EL (cell line): ENCODE measurements at places on chromosomes 6 and 20.

DNA sequence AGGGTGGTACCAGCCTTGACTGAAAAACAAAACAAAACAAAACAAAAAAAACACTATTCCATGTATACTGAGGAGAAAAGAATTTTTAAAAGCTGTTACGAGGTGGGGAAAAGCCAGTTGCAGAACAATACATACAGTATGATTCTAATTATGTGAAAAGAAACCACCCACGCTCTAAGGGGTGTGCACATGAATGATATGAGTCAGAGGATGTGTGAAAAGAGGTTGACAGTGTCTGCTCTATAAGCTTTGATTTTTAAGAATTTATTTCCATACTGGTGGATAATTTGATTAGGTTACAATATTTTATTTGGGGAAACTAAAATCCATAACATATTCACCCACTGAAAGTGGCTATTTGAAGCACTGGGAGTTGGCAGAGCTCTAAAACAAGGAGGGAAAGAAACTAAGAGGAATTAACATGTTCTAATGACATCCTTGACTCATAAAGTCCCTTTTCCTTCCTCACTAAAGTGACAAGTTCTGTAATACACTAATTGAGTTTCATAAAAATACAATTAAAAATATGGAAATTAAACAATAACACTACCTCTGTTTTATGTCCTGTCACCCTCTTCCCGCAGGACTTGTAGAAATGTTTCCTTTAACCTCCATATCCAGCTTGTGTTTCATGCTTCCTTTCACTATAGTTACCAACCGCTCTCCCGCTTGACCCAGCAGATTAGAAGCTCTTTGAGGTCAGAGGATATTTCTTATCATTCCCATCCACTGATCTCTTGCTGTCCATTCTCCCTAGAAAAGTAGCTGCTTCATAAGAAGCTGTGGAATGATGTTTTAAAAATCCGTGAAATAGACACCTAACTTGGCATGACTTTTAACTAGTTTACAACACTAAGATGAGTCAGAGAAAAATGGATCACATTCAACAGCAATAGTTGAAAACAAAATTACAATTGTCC is 118.6 kb upstream of the CCDC28A start:
- DNase-seq: peak; percentile 37

- DNase-seq: no peak
Measured at GRCh38 chr6:119523556-119523955, 174.0 kb upstream of the MAN1A1 start.

DNA sequence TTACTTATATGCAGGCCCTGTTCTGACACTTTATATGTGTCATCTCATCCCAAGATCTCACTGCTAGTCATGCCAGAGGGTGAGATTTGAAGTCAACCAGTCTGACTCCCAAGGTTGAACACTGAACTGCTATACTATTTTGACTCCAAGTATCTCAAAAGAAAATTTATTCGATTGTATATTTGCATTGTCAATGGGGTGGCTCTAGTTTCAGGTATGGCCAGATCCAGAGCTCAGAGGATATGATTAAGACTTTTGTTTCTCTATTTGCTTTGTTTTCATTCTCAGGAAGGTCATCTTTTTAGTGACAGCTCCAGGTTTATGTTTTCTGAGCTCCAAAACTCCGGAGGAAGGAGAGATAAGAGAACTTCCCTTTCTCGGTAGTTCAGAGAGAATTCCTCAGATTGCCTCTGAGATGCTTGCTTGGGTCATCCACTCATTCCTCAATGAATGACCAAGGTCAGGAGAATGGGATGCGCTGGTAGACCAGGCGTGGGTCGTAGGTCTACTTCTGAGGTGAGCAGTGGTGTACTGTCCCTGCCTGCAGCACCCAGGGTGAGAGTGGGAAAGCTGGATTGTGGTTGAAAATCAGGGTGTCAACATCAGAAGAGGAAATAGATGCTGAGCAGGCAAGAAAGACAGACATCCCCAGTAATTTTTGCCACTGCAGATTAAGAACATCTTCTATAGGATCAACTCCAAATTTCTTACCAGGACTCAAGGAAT is 99.3 kb downstream of the PFDN4 start:
- no peak for DNase-seq

GRCh38 chr20:62795023-62795761 is 1.1 kb upstream of the MRGBP start:
- peak; percentile 66 for DNase-seq

DNA sequence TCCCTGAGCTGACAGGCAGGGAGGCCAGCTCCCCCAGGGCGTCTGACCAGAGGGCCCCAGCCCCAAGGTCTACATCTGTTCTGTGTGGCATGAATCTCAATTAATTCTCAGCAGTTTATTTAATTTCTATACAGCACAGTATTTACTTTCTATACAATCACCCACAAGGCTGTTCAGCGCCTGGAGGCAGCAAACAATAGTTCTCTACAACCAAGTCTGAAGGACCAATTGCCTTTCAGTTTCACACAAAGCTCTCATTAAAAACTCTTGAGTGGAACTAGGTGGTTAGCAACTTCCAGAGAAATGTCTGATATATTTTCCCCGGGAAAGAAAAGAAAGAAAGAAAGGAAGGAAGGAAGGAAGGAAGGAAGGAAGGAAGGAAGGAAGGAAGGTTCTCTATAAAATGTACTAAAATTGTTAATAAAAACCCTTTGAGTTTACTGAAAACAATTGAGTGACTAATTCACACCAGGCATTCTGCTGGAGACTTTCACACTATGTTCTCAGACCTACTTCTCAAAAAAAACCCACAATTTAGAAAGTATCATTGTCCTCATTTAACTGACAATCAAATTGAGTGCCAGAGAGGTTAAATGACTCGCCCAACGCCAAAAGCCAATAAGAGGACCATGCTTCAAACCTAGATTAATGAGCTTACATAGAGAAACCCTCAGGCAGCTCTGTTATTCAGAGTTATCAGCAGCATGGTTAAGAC is 62.5 kb downstream of the METTL24 start:
- DNase-seq: no peak

- no peak for DNase-seq
Measured at GRCh38 chr6:168808232-168808631, 367.2 kb downstream of the SMOC2 start.

DNA sequence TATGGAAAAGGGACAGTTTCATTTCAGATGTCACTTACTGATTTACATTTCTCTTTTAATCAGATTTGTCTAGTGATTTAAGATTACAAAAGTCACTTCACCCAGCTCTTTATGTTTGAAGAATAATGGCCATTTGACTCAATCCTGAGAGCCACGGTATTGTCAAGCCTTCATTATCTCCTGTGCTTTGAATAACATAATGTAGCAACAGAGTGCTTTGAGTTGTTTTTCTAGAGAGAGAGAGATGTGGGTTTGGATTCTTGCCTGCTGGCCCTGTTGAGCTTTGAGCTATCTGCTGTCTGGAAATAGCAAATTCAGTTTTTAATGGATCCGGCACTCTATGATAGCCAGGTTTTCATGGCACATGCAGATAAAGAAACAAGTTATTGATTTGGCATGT is 478.4 kb upstream of the SOX4 start:
- no peak for DNase-seq

DNA sequence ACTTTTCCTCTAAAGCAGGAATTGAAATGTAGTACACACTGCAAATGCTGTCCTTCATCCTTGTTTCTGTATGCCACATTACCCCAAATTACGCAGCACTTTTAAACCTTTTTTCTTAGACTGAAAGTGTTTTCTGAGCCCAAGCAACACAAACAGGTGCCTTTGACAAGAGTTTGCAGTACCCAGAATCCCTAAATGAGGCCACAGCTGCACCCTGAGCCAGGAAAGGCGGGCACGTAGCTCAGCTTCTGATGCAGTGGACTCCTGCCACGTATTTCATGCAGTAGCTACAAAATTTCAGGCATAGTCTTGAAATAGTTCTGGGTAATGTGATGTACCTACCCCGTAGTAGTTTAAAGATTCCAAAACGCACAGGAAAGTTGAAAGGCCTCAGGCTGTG is 31.0 kb upstream of the CLDN20 start:
- no peak for DNase-seq

DNA sequence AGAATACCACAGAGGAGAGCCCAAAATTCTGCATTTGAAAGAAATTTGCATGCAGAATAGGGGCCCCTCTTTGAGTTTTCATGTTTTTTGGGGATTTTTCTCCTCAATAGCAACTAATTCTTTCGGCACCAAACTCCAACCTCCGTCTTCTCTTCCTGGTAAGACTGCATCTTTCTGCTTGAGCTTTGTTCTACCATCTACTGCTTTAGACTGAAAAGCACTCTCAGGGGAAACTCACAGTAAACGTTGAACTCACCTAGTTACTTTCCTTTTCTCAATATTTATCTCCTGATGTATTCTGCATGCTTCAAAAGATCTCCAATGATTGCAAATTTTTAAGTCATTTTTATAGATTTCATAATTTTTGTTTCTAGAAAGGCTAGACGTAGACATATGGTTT is 36.9 kb upstream of the HLA-DQB1 start:
- no peak for DNase-seq

DNA sequence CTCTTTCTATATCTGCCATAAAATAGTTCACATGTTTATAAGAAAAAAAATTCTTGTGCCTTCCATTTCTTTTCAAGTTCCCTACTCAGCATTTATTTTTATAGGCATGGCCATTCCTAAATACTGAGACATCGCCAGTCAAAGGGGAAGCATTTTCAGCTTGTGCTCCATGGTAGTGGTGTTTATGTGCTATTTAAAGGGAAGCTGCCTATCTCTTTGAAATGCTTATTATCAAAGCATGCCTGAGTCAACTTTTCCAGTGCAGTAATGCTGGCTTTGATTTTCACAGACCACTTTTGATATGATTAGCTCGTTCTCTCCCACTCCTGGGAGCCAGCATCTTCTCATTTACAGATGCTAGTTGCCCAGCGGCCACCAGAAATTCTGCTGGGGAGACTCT is 124.1 kb upstream of the RIN2 start:
- DNase-seq: peak; percentile 33

DNA sequence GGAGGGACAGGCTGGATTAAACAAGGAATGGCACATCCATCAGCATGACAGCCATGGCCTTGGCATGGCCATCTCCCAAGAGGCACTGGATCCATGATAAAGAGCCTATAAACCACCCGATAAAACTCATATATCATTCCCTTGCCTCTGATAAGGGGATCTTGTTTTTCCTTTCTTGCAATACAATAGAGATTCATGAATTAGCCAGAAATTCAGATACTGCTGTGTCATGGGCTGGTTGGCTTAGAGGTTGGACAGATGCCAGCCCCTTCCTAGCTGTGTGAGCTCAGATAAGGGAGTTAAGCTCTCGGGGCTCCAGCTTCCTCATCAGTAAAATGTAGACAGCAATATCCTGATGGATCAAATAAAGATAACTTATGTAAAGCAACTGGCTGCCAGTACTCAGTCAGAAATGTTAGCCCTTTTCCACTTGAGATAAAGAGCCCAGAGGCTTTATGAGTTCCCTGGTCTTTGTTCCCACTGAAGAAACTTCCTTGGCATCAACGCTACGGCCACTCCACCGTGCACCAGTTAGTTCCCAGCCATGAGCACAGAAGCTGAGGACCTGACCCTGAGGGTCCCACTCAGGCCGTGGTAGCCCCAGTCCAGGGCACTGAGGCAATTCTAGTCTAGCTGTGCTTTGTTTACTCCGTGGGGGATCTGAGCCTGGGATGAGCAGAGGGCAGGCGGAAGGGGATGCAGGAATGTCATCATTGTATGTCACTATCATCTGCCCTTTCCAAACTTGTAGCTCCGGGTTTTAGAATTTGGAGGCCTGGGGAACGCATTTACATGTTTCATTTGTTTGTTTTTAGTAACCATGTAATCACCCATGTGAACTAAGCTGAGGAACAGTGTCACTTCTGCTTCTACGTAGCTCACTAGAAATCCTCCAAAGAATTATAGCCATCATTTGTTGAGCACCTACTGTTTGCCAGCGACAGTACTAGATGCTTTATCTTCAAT is 67.2 kb upstream of the TBC1D7 start:
- DNase-seq: peak; percentile 64

GRCh38 chr6:88472851-88473525 is 306.8 kb upstream of the CNR1 start:
- DNase-seq: no peak

DNA sequence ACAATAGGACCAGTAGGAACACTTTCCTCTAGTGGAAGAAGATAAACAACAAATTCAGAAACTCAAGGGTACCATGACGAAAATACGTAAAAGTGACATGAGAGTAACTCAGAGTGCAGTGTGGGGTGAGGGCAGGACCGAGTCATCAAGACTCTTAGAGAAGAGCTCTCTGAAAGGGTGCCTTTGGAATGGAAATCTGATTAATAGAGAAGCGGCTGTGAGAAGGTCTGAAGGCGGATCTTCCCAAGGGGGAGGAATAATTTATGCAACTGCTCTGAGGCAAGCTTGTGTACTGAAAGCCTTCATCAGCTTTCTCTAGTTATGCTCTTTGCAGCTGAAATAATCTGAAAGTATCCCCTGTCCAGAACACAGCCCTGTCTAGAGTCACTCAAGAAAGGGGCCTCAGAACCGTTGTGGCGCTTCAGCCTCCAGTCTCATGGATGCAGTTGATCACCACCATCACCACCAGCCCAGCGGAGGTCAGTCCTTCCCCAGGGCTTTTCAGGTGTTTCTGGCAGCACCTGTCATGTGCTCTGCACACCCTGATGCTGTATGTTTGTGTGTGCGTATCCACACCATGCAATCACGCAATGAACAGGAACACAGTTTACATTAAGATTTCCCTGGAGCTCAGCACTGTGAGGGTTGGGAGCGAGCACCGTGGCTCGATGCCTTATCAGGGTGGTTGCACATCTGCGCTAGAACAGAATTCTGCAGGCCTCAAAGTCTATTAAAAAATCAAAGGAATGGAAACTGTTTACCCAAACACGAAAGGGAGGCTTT is 396.5 kb downstream of the SMOC2 start:
- DNase-seq: no peak

GRCh38 chr6:105607636-105608621 is 205.0 kb upstream of the PREP start:
- no peak for DNase-seq

GRCh38 chr20:53990768-53991450 is 79.5 kb downstream of the BCAS1 start:
- DNase-seq: no peak

GRCh38 chr6:127897484-127897883 is 3.4 kb downstream of the THEMIS start:
- no peak for DNase-seq
